ENCODE measurements at places on chromosomes 3 and 15.

- DNase-seq, result no peak
Observed at GRCh38 chr3:57999417-58000115, 8.7 kb upstream of the FLNB start.

- DNase-seq, result no peak
Observed at GRCh38 chr3:169914321-169914720, 2.9 kb downstream of the SAMD7 start.

- DNase-seq, result peak; percentile 51
Observed at GRCh38 chr3:131731709-131732108, 228.9 kb upstream of the MRPL3 start.

- DNase-seq, result no peak
Observed at GRCh38 chr3:126267169-126267975, 87.0 kb upstream of the ALDH1L1 start.

DNA sequence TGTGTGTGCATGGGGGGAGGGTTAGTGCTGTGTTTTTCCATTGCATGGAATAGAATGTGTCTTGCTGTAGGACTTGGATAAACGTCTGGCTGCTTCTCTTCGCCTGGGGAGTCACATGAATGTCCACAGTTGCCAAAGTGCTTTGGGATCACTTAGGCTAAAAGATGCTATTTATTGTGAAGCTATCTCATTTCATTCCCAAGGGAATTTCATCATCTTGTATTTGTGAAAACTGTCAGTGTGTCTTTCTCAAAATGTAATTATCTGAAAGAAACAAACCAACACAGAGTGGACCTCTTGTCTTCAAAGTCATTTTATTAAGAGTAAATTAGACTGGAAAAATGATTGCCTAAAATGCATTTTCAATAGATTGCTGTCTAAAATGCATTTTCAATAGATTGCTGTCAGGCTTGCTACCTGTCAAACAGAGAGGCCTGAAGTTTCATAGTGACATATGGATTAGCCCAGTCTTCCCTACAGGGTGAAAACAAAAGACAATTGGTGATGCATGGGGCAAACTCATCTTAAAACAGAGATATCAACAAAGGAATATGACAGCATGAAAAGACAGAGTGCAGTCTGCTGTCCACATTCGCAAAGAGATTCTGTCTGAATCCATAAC, 117.1 kb upstream of the GOLIM4 start:
- no peak for DNase-seq

DNA sequence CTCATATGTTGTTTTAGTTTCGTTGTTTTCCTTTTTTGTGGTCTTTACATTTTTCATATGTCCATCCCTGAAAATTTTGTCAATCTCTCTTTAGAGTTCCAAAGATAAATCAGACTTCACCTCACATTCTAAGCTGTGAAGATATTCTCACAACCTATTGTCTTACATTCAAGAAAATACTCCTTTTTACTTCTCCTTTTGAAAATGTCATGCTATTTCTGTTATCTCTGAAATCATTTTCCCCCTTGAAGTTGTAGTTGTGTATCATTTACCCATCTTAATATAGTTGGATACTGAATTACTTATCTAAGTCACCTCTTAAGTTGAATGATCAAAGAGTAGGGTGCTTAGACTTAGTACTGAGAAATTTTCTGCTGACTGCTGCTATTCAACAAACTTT, 74.3 kb downstream of the DCUN1D1 start:
- DNase-seq, result no peak
